ENCODE measurements at places on chromosomes 12 and 14. TPM values are rescaled to one million over a fixed set of nuclear protein-coding genes. Genes with fewer than 3 reads are reported as not detected.

The C12orf42 gene
- not detected for total RNA-seq

The C14orf180 gene
- not detected for total RNA-seq

The STYK1 gene
- total RNA-seq = not detected

The PDZRN4 gene
- 1.8 TPM for total RNA-seq

The SRRM4 gene
- 10.8 TPM for total RNA-seq

The WDHD1 gene
- 60.6 TPM for total RNA-seq

The TPPP2 gene
- total RNA-seq = not detected

The KLRD1 gene
- total RNA-seq = not detected

The RASAL1 gene
- not detected for total RNA-seq

The AP1G2 gene
- 42.3 TPM for total RNA-seq

The PROX2 gene
- not detected for total RNA-seq

- peaks cover 96% of the 10 kb centered on the region for H3K27me3 ChIP-seq
- H3K4me3 ChIP-seq = peak overlapping the region; percentile 87
- no peak for DNase-seq
- peaks cover 66% of the 10 kb centered on the region for H3K4me1 ChIP-seq
Observed at GRCh38 chr12:49342914-49343731, 3.6 kb upstream of the DNAJC22 start.

DNA sequence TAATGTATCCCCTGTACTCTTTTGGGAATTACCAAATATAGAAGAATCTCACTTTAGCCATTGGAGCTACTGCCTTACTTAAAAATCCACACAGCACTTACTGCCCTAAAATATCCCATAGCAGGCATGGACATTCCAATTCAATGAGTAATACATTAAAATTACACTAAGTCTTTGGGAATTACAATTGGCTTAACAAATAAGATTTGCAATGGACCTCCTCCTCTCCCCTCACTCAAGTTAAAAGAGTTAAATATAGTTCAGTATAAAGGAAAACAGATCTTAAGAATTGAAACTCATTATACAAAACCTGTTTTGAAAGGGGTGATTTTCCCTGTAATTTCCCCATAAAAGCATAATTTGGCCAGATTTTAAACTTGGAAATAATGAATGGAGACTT is 477.1 kb downstream of the SLC16A7 start:
- no peaks in the 10 kb centered on the region for H3K4me1 ChIP-seq
- H3K27ac ChIP-seq = no peak overlapping the region
- no peaks in the 10 kb centered on the region for H3K36me3 ChIP-seq
- peaks cover 2% of the 10 kb centered on the region for H3K27me3 ChIP-seq
- H3K4me3 ChIP-seq = no peak overlapping the region

GRCh38 chr14:57160333-57160732 is 108.4 kb downstream of the EXOC5 start:
- no peaks in the 10 kb centered on the region for H3K4me1 ChIP-seq
- H3K4me3 ChIP-seq = no peak overlapping the region

DNA sequence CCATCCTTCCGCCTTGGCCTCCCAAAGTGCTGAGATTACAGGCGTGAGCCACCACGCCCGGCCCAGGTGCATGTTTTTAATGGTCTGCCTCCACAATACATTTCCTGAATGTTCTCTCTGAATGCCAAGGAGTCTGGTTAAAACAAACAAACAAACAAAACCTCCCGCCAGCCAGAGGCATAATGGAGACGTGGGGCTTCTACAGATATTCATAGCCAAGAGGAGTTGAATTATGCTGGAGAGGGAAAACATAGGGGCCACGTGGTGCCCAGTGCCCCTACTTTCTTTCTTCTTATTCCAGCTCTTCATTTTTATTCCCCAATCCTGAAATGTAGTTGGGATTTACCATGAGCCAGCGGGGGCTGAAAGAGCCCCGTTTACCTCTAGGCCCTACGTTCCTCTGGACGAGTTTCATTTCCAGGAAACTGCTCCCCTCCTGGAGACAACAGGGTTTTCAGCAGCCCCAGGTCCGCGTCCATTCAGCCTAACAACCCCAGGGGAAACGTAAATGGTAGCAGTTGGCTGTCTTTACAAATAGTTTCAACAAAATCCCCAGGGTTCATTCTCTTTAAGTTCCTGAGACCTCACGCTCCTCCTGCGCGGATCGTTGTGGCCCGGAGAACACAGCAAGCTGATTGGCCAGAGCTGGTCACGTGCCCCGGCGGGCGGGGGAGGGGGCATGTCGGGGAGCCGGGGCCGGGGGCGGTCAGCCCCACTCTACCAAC is 108.5 kb upstream of the ESRRB start:
- H3K4me3 ChIP-seq = no peak overlapping the region
- peak; percentile 24 for DNase-seq
- peaks cover 8% of the 10 kb centered on the region for H3K27me3 ChIP-seq

DNA sequence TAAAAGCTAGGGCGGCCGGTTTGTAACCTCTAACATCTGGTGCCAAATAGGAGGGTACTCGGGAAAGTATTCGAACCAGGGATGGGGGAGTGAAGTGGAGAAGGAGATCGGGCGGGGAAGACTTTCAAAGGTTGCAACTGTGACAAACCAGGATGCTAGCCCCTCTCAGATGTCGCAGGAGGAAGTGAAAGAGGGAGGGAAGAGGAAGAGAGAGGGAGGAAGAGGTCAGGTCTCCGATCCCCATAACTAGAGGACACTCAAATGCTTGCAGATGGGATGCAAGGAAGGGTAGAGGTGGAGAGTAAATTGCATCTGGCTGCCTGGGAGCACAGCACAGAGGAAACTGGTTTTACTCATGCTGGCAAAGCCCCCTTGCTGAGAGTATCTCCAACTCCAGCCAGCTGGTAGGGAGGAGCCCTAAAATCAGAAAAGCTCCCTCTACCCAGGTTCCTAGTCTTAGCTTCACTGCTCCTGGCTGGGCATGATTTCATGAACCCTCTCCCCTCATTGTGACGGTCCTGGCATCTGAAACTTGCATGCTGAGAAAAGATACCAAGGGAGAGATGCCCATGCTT is 696.7 kb upstream of the TBX3 start:
- no peaks in the 10 kb centered on the region for H3K36me3 ChIP-seq
- no peak overlapping the region for H3K27ac ChIP-seq
- peaks cover 8% of the 10 kb centered on the region for H3K27me3 ChIP-seq
- no peak for DNase-seq
- no peak overlapping the region for H3K4me3 ChIP-seq

DNA sequence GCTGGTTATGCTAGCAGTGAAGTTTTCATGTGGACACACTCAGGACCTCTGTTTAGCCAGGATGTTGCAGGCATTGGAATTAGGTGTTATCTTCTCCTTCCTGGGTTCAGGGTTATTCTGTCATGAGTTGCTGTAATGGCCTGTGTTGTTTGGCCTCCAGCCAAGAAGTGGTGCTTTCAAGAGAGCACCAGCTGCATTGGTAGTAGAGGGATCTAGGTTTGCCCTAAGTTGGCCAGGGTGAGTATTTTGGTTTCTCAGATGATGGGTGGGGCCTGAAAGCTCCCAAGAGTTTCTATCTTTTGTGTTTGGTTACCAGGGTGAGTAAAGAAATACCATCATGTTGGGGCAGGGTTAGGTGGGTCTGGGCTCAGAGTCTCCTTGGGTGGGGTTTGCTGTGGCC is 2.7 kb upstream of the GZMH start:
- no peak for DNase-seq
- H3K27me3 ChIP-seq = peaks cover 8% of the 10 kb centered on the region
- H3K4me1 ChIP-seq = no peaks in the 10 kb centered on the region
- no peaks in the 10 kb centered on the region for H3K36me3 ChIP-seq
- H3K4me3 ChIP-seq = no peak overlapping the region

DNA sequence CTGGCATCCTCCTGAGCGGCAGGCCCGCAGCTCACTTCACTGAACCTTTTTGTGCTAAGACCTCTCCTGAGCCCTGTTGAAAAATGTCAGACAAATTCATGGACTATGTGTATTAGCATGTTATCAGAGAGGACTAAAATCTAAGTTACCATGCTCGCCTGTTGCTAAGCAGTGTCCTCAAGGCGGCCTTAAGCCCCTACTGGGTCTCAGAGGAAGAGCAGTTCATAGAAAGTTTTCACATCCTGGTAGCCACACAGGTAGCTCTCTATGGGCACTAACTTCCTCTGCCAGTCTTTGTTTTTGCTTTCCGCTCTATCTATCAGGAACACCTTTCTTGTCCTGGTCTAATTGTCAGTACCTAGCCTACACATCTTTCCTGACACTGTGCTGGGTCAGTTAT is 306.6 kb upstream of the MIS18BP1 start:
- H3K27me3 ChIP-seq = no peaks in the 10 kb centered on the region
- H3K4me1 ChIP-seq = no peaks in the 10 kb centered on the region
- DNase-seq = no peak
- no peaks in the 10 kb centered on the region for H3K36me3 ChIP-seq
- H3K27ac ChIP-seq = no peak overlapping the region

- no peaks in the 10 kb centered on the region for H3K36me3 ChIP-seq
- no peaks in the 10 kb centered on the region for H3K4me1 ChIP-seq
- DNase-seq = no peak
Observed at GRCh38 chr14:34035177-34035933, 84.5 kb upstream of the EGLN3 start.

- peak; percentile 46 for DNase-seq
- H3K4me1 ChIP-seq = peaks cover 13% of the 10 kb centered on the region
- no peak overlapping the region for H3K27ac ChIP-seq
- H3K4me3 ChIP-seq = no peak overlapping the region
- H3K27me3 ChIP-seq = peaks cover 4% of the 10 kb centered on the region
Observed at GRCh38 chr12:54658306-54659264, 10.4 kb upstream of the DCD start.

DNA sequence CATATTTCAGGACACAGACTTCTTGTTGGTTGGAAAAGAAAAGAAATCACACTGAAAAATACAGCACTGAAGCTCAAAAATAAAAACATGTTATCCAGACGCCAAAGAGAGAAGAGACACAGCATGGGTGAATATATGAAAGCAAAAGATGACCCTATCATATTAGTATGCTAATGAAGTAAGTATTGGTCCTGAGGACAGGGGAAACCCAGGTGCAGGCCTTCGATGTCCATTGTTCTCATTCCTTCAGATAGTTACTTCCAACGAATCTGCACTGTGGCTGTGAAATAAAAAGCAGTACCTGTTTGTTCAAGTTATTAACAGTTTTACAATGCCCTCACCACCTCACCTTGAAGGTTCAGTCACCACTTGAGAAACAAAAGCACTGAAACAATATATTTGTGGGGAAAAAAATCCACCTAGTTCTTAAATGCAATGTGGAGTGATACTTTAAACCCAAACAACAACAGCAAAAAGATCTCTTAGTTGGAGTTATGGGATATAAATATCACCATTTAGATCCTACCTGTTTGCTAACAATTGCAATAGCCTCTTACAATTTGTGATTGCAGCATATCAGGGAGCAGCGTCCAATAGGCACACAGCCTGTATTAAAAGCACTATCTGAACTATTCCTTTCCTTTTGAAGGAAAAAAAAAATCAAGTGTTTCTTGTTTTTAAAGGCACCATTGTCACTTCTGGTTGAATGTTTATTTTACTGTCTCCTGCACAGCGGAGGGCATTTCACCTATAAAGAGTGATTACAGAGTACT is 188.1 kb downstream of the BCAT1 start:
- no peak for DNase-seq
- peak overlapping the region; percentile 96 for H3K27ac ChIP-seq
- H3K27me3 ChIP-seq = no peaks in the 10 kb centered on the region
- H3K36me3 ChIP-seq = peaks cover 6% of the 10 kb centered on the region

DNA sequence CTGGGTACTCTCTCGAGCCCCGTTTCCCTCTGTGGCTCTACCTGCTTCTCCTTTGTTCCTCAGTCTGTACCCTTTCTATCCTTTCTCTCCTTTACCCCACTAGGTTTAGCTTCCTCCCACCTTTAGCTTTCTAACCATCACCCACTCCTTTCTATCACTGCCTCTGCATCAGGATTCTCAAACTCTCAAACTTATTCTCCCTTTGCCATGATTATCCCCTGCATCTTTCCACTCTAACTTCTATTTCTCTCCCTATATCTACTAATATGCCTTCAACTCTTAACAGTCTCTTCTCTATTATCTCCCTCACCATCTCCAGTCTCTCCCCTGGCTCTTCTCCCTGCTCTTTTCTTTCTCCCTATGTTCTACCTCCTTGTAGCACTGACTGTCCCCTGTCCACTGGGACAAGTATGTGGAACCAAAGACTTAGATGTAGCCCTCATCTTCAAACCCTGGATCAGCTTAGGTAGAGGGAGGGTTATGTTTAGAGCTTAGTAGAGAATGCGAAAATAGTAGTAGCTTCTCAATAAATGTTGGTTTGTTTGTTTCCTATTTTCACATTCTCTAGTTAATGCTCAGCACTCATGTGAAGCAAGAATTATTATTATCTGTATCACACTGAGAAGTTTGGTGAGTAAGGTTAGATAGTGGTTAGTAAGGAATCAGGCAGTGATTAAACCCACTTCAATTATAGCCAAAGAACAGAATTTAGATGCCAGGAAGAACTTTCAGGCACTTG is 3.4 kb downstream of the GDF11 start:
- DNase-seq = no peak
- peaks cover 72% of the 10 kb centered on the region for H3K4me1 ChIP-seq
- peak overlapping the region; percentile 95 for H3K27ac ChIP-seq
- H3K27me3 ChIP-seq = no peaks in the 10 kb centered on the region

DNA sequence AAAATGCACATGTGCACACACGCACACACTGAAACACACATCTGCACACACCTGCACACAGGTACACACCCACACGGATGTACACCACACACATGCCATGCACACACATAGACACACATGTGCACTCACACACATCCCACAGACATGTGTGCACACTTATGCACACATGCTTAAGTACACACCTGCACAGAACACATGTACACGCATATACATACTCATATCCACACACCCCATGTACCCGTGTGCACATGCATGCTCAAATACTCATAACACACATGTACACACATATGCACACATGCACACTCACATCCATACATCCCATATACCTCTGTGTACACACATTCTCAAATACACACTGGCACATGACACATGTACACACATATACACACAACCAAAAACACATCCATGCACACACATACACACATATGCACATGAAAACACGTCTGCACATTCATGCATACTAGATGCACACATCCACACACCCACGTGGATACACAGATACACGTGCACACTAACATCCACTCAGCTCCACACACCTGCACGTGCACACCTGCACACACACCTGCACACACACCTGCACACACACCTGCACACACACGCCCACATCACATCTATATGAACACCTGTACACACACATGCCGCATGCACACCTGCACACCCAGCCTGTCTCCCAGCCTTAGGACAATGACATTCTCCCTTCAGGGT is 336.7 kb downstream of the ADGRD1 start:
- H3K4me1 ChIP-seq = peaks cover 32% of the 10 kb centered on the region
- no peak overlapping the region for H3K27ac ChIP-seq
- no peak for DNase-seq
- H3K36me3 ChIP-seq = no peaks in the 10 kb centered on the region
- H3K27me3 ChIP-seq = no peaks in the 10 kb centered on the region

- H3K27ac ChIP-seq = no peak within 1 kb of the TSS
- peak; percentile 90 for DNase-seq
- peaks cover 59% of the 10 kb centered on the region for H3K27me3 ChIP-seq
- no peak within 1 kb of the TSS for H3K4me3 ChIP-seq
- no peaks in the 10 kb centered on the region for H3K4me1 ChIP-seq
- no peaks in the 10 kb centered on the region for H3K36me3 ChIP-seq
Observed at GRCh38 chr12:71938728-71939385, at the start of gene TPH2. TPH2 (plus strand) TSS chr12:71938845; CDS start chr12:71938987, 142 bp downstream.

Measured in neural crest cell (in vitro differentiated cells).